ENCODE measurements at places on chromosomes 1 and 21.

GRCh38 chr1:114386129-114387009 is 124.6 kb downstream of the TRIM33 start:
- DNase-seq = no peak

DNA sequence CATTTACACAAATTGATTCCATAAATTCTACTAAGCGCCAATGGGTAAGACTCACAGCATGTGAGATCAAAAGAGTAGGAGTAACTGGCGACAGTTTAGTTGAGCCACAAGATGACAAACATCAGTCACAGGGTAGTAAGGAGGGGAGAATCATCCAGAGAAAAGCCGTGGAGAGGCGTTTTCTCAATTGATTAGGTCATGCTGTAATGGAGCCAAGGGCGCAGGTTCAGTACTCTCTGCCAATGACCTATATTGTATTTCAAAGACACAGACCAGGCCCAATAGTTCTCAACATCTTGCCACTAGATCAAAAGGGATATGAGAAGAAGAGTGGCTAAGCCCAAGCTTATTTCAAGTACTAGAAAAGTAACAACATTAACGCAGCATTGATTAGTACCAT is 467.5 kb downstream of the SMYD3 start:
- DNase-seq = no peak

- no peak for DNase-seq
These were observed 28.1 kb downstream of the PTPN14 start for GRCh38 chr1:214523124-214523824.

- DNase-seq = no peak
These were observed 19.2 kb downstream of the RIMS3 start for GRCh38 chr1:40646315-40646714.

GRCh38 chr1:186974774-186975181 is 146.0 kb downstream of the PLA2G4A start:
- DNase-seq = no peak
